AG09319 (cell line): ENCODE measurements at places on chromosomes 3 and 15.

DNA sequence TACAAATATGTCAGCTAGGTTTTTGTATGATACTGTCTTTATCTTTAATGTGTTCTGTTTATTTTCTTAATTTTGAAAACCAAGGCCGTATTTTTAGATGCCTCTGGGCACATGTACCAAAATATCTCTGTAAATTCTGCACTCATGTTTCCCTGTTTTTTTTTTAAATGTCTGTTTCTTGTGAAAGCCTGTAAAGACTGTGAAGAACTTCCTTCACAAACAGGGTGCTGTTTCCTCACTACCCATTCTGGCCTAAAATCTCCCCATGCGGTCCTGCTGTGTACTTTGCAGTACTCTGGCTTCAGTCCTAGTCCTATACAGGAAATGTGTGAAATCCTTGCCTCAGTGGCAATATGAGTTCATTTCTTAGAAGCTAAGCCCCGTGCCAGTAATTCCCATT, 133.4 kb upstream of the ZBTB20 start:
- no peak for DNase-seq

GRCh38 chr15:62593681-62594399, 428.8 kb upstream of the C2CD4B start:
- no peak for DNase-seq

DNA sequence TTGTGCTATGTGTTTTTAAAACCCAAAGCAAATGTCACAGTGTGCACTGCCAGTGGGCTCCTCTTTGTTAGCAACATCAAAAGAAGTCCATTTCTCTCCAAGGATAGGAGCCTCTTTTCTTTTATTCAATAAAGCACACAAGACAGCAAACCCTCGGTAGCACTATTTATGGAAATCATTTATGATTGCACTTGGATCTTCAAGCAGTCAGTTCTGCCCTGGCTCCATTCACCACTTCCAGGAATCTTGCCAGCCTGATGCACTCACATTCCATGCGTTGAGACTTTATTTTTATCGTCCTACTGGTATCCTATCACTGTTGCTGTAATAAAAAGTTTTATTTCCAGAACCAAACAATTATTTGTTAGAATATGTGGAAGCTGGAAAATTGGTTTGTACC, 412.1 kb downstream of the TBL1XR1 start:
- DNase-seq: no peak

DNA sequence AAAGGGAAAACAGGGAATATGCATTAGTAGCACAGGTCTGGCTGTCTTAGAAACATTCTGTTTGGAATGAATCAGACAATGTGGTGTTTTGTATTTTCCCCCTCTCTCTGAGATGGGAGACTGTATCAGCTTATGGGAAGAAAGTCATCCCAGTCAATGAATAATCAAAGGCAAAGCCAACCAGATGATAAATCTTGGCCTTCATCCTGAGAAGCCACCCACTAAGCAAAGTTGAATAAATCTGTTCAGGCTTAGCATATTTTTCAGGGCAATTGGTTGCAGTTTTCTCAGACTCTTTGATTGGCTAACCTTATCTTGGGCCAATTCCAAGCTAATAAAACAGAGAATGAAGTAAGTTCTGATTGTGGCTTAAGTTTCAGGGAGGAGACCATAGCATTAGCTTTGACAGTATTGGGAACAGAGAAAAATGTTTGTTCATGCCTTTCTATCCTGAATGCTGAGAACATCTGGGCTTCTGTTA, 63.6 kb upstream of the ARL8B start:
- peak; percentile 61 for DNase-seq

GRCh38 chr3:4501437-4501836, 8.3 kb downstream of the ITPR1 start:
- DNase-seq: no peak

DNA sequence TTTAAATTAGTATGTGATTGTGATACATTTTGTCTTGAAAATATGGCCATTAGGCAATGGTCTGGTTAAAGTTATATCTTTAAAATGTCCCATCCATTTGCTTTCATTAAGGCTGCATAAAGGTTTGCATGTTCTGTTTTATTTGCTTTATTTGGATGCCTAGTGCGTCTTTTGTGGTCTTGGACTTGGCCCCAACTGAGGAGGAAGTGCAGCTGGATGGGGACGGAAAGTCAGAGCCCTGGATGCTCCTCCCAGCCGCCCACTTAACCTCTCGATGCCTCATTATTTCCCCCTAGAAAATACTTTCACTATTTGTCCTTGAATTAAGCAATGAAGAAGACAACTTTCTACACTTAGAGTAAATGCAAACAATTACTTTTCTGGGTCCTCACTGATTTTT, 898.2 kb downstream of the MCTP2 start:
- DNase-seq: no peak

DNA sequence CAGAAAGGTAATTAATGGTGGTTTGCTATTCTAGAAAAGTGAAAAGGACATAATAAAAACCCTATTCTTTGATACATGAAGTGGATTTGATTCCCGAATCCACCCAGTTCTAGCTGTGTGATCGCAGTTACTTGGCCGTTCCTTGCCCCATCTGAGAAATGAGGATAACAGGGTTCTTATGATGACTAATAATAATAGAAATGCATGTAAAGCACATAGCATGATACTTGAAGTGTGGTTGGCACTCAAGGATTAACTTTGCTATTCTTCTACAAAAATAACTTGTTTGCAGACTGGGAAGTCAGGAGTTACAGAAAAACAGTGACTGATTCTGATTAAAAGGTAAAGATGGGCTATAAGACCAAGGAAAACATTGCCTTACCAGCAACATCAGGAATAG, 26.8 kb downstream of the PARL start:
- no peak for DNase-seq

DNA sequence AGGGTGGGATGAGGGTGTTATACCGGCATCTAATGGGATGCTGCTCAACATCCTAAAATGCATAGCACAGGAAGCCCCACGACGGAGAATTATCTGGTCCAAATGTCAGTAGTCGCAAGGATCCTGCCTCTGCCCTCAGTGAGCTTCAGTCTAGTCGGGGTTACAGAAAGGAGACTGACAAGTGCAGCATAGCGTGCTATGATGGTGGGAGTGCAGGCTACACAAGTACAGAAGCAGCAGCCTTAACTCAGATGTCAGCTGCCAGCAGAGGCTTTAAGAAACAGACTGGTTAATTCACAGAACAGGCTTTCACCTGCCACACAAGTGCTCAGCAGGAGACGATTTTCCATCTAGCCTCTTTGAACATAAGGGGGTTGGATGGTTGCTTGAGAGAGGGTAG, 6.9 kb downstream of the LRRN1 start:
- no peak for DNase-seq

DNA sequence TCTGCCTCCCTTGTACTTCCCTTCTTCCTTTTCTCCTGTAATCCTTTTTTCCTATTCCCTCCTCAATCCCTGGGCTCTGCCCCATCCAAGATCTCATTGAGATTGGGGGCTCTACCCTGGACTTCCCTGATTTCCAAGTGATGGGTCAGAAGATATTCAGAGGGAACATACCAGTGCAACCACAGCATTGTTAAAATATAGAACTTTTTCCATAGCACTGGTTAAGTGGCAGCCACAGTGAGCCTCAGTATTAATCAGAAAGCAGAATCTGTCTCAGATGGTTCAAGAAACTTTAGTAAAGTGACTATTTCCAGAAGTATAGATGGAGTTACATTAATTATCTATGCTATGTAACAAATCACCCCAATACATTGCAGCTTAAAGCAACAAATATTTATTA, 18.7 kb upstream of the SCN10A start:
- no peak for DNase-seq

DNA sequence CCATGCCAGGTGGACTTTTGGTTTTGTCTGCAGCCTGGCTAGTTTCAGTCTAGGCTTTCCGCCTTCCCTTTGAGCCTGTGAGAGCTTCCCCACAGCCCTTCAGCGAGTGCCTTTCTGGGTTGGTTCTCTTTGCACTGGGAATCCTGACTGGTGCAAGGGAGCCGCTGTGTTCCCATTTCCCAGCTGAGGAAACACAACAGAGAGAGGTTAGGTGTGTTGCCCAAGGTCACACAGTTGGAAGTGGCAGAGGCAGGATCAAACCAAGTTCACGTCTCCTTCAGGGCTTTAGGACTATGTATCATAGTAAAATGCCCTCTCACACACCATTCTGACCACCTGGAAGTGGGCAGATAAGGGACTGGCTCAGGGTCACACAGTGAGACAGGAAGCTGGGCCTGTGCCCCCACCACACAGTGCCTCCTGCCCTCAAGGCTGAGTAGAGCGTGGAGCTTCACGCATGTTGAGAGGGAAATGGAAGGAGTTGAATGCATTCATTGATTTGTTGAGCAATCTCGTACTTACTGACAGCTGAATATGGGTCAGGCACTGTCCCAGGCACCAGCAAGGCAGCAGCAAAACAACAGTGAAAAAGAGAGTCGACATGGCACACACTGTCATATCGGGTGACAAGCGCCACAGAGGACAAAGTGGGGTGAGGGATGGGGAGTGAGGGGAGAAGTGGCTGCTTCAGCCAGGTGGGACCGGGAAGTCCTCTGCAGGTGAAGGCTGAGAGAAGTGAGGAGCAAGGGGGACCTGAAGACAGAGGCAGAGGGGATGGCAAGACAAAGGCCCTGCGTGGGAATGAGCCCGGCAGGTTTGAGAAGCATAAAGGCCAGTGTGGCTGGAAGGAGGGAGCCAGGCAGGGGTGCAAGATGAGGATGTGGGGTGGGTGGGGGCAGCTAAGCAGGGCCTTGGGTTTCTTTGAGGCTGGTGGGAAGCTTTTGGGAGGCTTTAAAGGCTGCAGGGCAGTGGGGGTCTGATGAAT, 12.3 kb upstream of the ANPEP start:
- DNase-seq: no peak

DNA sequence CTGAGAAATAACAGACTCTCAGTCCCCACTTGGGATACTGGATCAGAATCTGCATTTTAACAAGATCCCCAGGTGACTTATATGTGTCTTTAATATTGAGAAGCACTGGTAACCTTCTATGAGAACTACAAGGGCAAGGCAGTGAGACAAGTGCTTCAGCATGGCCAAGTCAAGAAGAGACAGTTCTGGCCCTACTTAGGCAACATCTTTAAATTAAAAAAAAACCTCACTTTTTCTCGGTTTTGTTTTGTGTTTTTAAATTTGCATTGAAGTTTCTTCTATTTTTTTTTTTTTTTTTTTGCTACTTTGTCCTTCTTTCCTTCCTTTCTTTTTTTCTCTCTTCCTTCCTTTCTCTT, 42.5 kb upstream of the SPTSSB start:
- DNase-seq: no peak

- DNase-seq: no peak
These were observed 210.6 kb downstream of the TCF12 start for GRCh38 chr15:57129064-57129463.

DNA sequence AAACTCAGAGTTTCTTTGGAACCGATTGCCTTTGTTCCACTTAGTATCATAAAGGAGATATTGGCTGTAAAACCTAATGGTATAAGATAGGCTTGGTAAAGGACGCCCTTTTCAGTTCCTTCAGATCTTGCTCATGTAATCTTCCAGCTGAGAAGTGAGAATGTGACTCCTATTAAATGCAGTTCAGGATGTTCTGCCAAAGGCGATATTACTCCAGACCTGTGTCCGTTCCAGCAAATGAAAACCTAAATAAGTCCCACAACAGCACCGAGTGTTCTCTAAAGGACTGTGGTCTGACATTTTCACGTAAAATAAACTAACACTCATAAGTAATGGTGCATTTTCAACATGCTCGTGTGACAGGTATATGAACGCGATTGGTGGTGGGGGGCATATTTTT, 276.2 kb downstream of the FEZF2 start:
- DNase-seq: no peak

DNA sequence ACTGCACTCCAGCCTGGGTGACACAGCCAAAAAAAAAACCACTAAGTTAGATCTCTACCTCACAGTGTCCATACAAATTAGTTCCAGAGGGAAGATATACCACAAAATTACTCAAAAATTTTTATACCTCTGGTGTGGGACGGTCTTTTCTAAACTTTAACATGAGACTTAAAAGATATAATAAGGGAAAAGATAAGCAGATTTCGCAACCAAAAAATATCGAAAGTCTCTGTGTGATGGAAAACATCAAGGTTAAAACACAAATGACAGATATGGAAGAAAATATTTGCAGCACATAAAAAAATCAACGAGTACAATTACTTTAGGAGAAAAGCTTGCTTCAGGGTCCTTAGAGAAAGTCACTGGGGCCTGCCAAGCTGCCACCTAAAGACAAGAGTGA, 10.5 kb downstream of the HDDC3 start:
- no peak for DNase-seq

DNA sequence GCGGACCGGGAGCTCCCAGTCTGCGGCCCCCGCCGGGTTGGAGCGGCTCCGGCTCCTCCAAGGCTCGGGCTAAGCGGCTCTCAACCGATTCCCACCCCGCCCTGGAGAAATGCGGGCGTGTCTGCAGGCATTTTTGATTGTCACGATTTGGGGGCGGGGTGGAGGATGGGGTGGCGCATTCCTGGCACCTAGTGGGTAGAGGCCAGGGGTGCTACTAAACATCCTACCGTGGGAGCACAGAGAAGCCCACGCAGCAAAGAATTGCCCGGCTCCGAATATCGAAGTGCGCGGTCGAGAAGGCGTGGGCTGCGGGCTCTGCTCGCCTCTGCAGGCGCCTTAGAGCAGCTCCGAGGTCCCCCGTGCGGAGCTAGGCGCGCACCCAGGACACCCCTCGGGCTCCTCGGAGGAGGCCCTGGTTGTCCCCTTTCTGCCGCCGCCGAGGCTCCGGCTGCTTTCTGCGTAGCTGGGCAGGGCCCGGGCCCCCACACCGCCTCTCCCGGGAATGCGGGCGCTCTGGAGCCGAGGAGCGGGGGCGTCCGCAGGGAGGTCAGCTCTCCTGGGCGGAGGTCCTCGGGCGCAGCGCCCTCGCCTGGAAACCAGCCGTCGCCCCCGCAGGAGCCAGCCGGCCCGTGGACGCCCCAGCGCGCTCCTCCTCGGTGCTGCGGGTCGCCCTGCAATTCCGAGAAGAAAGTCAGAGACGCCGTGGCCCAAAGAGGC, 16.5 kb upstream of the LAMP3 start:
- no peak for DNase-seq

DNA sequence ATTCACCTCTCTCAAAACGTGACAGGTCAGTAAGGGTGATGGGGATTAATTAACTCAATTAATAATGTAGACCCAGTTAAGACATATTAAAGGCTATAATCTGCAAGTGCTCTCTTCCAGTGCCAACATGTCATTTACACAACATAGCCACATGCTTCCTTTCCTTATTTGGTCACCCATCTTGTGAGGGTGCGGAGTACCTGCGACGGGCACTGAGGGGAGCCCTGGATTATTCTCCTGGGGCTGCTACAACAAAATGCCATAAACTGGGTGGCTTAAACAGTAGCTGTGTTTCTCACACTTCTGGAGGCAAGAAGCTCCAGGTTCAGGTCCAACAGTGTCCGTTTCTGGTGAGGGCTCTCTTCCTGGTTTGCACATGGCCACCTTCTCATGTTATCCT, 157.4 kb upstream of the LRTM1 start:
- no peak for DNase-seq
